Ecto neural progenitor cell (in vitro differentiated cells): ENCODE measurements at places on chromosomes 13 and 19.
A peak's percentile ranks its signal among the peaks of the same experiment; 100 is the strongest.

DNA sequence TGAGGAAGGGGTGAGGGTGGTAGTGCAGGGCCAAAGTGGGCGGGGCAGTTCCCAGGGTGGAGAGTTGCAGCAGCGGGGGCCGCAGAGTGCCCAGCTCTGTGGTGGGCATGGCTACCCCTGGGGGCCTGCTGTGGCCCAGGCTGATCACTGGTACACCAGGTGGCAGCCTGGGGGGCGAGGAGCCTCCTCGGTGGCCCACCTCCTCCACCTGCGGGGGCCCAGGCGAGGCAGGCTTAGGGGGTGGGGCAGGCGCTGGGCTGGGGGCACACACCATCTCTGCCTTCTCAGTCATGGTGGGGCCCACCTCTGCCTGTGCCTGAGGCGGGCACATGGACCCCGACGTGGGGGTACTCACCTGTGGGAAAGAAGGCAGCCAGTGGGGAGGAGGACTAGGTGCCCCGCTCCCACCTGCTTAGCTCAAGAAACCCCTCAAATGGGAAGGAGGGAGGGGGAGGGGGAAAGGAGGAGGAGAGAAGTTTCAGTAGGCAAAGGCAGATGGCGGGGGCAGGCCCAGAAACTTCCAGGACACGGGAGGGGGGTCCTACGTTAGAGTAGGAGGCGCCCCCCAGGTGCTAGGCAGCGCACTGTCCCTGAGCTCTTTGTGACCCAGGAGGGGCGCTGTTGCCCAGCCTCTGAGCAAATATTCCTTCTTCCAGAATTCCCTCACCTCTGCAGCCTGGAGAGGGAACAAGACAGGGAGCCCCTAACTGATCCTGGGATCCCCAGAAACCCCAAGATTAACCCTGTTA is 1.6 kb downstream of the LYL1 start:
- DNase-seq, result no peak

GRCh38 chr13:91162180-91162579 is 185.3 kb upstream of the MIR17HG start:
- no peak for DNase-seq

DNA sequence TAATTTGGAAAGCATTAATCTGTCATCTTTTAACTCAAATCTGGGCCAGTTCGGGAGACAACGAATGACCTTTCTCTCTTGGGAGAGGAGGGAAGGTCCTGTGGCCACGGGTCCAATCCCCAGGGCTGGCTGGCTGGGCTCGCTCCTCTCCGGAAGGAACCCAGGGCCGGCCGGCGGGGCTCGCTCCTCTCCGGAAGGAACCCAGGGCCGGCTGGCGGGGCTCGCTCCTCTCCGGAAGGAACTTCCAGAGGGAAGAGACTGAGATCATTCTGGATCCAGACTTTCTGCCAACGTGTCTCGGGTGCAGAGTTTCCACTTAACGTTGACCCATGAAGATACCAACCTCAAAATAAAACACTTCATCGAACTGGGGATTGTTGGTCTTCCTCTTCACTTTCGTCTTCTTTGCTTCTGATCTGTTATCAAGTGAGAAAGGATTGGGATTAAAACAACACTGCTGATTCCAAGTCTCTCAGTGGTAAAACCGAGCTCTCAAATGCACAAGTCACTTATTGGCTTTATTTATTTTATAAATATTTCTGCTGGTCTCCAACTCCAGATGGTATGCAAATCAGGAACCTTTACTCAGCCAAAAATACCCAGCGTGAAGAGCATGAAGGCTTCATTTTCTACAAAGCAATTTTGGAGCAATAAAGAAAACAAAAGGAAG is 53.3 kb upstream of the C13orf46 start:
- no peak for DNase-seq

- no peak for DNase-seq
Observed at GRCh38 chr13:102323012-102323411, 78.8 kb downstream of the FGF14 start.

- DNase-seq, result no peak
Observed at GRCh38 chr13:100195568-100195967, 106.7 kb downstream of the PCCA start.

DNA sequence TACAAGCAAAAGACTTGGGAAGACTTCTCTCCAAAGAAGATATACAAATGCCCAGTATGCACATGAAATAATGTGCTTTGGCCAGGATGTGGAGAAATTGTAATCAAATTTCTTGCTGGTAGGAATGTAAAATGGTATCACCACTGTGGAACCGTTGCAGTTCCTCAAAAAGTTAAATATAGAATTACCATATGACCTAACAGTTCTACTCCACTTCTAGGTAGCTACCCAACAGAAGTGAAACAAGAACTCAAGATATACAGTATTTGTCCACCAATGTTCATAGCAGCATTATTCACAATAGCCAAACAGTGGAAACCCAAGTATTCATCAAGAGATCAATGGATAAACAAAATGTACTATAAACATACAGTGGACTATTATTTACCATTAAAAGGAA is 95.0 kb upstream of the KLF5 start:
- no peak for DNase-seq

DNA sequence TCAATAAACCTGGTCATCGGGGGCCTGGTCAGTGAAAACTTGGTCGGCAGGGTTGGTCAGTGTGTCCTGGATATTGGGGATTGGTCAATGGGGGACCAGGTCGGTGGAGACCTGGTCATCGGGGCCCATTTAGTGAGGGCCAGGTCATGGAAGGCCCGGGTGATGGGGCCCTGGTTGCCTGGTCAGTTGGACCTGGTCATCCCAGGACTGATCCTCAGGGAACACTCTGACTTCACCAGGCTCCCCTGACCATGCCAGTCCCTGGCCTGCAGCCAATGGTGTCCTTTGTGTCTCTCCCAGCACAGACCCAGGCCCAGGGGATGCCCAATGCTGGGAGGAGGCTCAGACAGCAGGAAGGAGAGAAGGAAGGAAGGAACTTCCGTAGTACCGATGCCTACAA is 42.1 kb upstream of the TPM4 start:
- DNase-seq, result no peak

GRCh38 chr19:33777753-33778088 is 18.9 kb upstream of the KCTD15 start:
- DNase-seq, result no peak

- DNase-seq, result no peak
Observed at GRCh38 chr13:76848596-76848995, 37.6 kb downstream of the KCTD12 start.

DNA sequence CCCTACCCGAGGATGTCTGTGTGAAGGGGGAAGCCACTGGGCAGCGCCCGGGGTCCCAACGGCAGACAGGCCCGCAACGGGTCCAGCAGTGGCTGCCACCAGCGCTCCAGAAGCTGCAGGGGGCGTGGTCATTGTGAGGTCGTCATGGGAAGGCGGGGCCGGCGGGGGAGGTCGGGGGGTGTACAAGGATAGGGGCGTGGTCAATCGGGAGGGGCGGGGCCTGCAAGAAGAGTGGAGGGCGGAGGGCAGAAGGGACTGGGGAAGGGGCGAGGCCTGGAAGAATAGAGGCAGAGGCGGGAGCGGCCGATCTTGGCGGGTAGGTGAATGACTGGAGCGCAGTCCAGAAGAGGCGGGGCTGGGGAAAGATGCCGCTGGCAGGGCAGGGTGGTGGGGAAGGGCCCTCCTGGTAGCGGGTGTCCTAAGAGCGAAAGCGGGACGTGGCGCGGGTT is 4.4 kb downstream of the FUZ start:
- DNase-seq, result peak; percentile 97

DNA sequence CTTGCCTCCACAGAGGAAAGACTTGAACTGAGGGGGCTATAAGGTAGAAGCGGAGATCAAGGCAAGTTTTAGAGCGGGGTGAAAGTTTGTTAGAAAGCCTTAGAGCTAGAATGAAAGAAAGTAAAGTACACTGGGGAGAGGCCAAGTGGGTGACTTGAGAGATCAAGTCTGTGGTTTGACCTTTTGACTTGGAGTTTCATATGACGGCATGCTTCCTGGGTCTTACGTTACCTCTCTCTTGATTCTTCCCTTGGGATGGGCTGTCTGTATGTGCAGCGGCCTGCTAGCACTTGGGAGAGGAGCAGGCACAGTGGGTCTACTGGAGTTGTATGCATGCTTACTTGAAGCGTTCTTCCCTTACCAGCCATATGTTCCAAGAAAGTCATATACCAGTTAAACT is 1768.5 kb downstream of the PCDH9 start:
- DNase-seq, result no peak

- DNase-seq, result peak; percentile 13
Observed at GRCh38 chr13:97113231-97114001, 108.7 kb upstream of the MBNL2 start.

DNA sequence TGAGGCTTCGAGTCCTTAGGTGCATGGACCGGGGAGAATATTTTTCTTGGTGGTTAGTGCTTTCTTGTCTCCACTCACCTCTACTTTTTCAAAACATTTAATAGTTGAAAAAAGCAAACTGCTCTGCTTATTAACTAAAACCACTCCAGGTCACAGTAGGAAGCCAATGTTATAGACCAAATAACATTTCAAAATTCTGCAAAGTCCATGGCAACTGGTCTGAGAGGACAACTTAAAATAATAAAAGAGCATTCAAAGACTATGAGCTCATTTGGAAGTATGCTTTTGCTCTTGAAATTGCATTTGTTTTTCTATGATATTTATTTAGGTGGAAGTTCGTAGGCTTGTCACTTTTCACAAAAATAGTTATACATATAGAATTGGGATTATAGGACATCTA is 483.0 kb downstream of the DCT start:
- DNase-seq, result no peak

- peak; percentile 71 for DNase-seq
Observed at GRCh38 chr19:4140237-4140711, 13.2 kb upstream of the CREB3L3 start.

DNA sequence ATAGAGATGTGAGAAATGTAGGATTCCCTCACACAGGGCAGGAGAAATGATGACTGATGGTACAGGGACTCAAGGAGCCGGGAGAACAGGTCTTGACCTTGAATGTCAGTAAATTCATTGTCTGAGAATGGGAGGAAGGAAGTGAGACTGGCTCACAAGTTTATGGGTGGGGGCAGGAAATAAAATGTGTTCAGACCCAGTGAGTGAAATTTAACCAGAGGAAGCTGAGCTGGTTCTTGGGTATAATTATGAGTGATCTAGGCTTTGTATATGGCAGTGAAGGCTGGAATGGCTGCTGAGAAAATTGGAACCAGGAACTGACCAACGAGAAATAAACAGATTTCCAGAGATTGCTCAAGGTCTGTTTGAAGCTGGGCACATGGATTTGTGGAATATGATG is 6.3 kb upstream of the IGSF23 start:
- no peak for DNase-seq

DNA sequence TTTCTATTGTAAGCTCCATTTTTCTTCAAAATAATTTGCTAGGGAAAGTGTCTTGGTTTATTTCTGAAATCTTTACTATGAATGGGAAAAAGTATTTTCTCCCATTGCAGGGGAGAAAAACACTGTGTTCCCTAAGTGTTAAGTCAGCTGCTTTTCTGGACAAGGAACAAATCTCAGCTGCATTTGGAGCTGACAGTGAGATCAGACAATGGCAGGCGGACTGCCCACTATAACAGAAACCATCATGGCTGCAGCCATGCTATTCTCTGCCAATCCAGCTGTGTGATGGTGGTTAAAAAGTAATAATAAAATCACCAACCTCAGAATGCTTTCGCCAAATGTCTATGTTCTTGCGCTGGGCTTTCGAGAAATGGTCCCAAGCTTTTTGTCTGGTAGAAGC is 302.7 kb downstream of the DNAJC15 start:
- no peak for DNase-seq

DNA sequence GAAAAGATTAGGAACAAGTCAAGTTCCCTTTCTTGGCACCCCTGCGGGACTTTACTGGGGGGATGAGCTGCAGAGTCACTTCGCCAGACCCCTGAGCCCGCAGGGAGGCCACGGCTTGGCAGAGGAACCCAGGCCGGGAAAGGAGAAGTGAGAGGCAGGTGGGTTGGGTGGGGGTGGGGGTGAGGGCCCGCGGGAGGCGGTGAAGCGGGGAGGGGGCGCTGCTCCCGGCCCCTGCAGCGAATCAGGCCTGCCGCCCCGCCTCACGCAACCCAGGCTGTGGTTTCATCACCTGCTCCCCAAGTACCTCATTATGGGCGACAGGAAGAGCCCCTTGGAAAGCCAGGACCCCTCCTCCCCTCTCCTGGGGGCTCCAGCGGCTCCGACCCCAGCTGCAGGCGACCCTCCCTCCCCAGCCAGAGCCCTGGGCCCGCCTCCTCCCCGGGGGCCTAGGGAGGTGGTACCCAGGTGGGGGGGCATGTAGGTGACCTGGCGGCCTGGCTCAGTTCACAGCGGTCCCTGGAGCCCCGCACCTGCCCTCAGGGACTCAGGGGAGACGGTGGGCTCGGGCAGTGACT is 9.5 kb downstream of the MEF2B start:
- no peak for DNase-seq

DNA sequence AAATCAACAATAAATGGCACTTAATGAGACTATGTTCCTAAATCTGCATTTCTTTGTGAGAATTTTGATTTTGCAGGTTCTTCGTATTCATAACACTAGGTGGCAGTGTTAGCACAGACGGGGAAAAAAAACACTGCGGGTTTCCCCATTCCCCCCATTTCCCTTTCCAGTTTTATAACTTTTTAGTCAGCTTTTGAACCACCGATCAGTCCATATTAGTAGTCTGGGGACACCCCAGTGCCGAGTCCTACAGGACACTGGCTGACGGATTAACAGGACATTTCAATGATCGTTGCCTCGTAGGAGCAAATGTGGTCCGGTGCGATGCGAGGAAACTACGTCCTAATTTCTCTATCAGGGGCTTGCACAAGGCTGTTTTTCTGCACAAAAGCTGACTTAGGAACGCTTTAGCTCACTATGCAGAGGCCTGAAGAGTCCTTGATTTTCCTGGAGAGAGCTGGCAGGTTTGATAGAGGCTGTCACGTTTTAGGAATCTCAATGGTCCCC is 234.3 kb downstream of the LMO7 start:
- no peak for DNase-seq

GRCh38 chr13:75486146-75487062 is 4.4 kb upstream of the TBC1D4 start:
- no peak for DNase-seq

DNA sequence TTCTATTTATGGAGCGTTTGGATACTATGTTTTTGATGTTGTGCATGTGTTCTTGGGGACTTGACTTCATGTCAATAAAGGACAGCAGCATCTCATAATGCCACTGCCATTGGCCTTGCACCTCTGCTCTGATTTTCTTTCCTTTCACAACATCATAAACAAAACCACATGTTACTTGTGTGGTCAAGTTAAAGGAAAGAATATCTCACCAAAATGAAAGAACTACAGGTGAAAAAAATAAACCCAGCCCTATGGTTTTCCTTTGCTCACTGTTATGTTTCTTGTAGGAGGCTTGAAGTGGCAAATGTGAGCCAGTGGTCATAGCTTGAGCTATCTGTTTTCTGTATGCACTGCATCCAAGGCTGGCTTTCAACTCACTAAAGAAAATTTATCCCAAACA is 240.4 kb downstream of the KCNRG start:
- DNase-seq, result no peak

GRCh38 chr19:44863990-44864389 is 17.9 kb downstream of the NECTIN2 start:
- no peak for DNase-seq

DNA sequence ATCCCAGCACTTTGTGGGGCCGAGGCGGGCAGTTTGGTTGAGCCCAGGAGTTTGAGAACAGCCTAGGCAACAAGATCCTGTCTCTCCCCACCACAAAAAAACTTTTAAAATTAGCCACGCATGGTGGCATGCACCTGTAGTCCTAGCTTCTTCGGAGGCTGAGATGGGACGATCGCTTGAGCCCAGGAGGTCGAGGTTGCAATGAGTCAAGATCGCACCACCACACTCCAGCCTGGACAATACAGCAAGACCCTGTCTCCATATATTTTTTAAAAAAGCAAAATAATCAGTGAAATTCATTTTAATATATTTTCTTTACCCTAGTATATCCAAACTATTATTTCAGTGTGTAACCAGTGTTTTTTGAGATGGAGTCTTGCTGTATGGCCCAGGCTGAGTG is 8.2 kb downstream of the AP2A1 start:
- no peak for DNase-seq
